ENCODE measurements at places on chromosomes 16 and 17.

GRCh38 chr16:49739381-49739780 is 116.5 kb downstream of the ZNF423 start:
- no peak overlapping the region for H3K27ac ChIP-seq
- DNase-seq = no peak
- no peaks in the 10 kb centered on the region for H3K36me3 ChIP-seq
- H3K4me3 ChIP-seq = no peak overlapping the region
- no peaks in the 10 kb centered on the region for H3K4me1 ChIP-seq
- no peaks in the 10 kb centered on the region for H3K27me3 ChIP-seq

GRCh38 chr17:46150216-46150963 is 42.8 kb downstream of the KANSL1 start:
- H3K27me3 ChIP-seq = no peaks in the 10 kb centered on the region
- no peak overlapping the region for H3K4me3 ChIP-seq
- H3K36me3 ChIP-seq = no peaks in the 10 kb centered on the region
- DNase-seq = no peak
- H3K27ac ChIP-seq = no peak overlapping the region

- DNase-seq = peak; percentile 41
- H3K27ac ChIP-seq = no peak overlapping the region
- H3K4me3 ChIP-seq = no peak overlapping the region
- no peaks in the 10 kb centered on the region for H3K27me3 ChIP-seq
Measured at GRCh38 chr16:50282010-50282538, 15.7 kb downstream of the ADCY7 start.

DNA sequence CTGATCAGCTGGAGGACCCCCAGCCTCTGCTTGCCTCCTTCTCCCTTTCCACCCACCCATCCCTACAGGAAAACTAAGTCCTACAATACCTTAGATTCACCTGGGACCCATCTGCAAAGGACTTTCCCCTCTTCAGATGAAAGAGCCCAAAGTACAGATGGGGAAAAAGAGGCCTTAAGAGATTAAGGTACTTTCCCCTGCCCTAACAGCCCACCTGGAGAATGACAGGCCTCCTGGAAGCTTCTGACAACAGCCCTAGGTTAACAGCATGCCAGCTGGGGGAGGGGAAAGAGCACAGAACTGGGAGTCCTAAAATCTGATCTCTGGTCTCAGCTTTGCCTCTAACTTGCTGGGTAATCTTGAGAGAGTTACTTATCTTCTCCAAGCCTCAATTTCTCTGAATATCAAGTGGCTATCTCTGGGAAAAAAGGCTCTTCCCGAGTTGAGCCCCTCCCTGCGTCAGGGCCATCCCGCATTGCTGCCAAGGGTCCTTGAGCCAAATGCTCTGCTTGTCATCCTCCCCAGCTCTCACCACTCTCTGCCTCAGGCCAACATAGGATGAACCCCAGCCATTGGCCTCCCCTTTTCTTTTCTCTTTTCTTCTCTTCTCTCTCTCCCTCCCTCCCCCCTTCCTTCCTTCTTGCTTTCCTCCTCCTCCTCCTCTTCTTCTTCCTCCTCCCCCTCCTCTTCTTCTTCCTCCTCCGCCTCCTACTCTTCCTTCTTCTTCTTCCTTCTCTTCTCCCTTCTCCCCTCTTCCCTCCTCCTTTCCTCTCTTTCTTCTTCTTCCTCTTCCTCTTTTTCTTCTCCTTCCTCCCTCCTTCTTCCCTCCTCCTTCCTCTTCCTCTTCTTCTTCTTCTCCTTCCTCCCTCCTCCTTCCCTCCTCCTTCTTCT is 22.5 kb upstream of the SP6 start:
- no peaks in the 10 kb centered on the region for H3K36me3 ChIP-seq
- no peaks in the 10 kb centered on the region for H3K27me3 ChIP-seq
- peaks cover 36% of the 10 kb centered on the region for H3K4me1 ChIP-seq
- H3K4me3 ChIP-seq = no peak overlapping the region
- no peak for DNase-seq

GRCh38 chr17:68378268-68379176 is 78.8 kb downstream of the WIPI1 start:
- H3K4me1 ChIP-seq = peaks cover 29% of the 10 kb centered on the region
- no peaks in the 10 kb centered on the region for H3K27me3 ChIP-seq
- H3K27ac ChIP-seq = peak overlapping the region; percentile 50
- peak; percentile 80 for DNase-seq

GRCh38 chr17:41406205-41406604 is 8.8 kb upstream of the KRT31 start:
- no peak overlapping the region for H3K27ac ChIP-seq
- no peaks in the 10 kb centered on the region for H3K27me3 ChIP-seq
- H3K4me1 ChIP-seq = peaks cover 4% of the 10 kb centered on the region
- H3K4me3 ChIP-seq = no peak overlapping the region
- H3K36me3 ChIP-seq = no peaks in the 10 kb centered on the region

DNA sequence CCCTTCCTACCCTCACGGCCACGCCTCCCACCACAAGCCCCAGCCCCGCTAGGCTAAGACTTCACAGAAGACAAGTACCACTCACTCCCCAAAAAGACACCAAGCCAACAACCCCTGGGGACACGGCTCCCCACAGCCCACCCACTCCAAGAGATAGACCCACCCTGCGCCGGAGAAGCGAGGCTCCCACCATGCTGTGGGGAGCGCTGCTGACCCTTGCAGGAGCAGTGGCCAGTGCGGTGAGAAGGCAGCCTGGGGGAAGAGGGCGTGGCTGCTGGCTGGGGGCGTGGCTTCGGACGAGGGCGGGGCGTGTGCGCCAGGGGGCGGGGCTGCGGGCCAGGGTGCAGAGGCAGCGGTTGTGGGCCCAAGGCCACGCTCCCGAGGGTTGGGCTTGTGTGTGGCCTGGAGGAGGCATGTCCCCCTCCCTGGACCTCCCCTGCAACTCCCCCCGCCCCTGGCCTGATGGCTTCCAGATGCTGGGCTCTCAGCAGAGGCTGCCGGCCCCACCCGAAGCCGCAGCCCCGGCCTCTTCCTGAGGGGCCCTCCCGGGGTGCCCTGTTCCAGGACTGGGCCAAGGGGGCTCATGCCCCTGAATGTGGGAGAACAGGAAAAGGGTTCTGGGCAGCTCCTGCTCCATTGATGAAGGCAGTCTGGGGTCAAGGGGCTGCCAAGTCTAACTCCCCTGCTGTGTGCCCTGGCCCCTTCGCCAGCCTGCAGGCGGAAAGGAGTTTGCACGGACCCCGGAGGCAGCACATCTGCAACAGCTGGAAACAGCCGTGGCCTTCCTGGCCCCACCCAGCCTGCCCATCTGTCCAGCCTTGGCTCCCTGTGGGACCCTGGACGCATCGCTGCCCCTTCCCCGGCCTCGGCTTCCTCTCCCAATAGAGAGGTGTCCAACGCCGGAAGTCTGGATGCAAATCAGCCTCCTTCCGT is 9.1 kb downstream of the TFAP4 start:
- no peak overlapping the region for H3K4me3 ChIP-seq
- H3K4me1 ChIP-seq = peaks cover 6% of the 10 kb centered on the region
- no peak overlapping the region for H3K27ac ChIP-seq
- H3K36me3 ChIP-seq = peaks cover 2% of the 10 kb centered on the region
- no peaks in the 10 kb centered on the region for H3K27me3 ChIP-seq
- DNase-seq = peak; percentile 41

- no peaks in the 10 kb centered on the region for H3K4me1 ChIP-seq
- no peak overlapping the region for H3K27ac ChIP-seq
- no peaks in the 10 kb centered on the region for H3K27me3 ChIP-seq
- DNase-seq = no peak
- no peaks in the 10 kb centered on the region for H3K36me3 ChIP-seq
Measured at GRCh38 chr17:77358801-77359200, 218.0 kb downstream of the SEC14L1 start.

DNA sequence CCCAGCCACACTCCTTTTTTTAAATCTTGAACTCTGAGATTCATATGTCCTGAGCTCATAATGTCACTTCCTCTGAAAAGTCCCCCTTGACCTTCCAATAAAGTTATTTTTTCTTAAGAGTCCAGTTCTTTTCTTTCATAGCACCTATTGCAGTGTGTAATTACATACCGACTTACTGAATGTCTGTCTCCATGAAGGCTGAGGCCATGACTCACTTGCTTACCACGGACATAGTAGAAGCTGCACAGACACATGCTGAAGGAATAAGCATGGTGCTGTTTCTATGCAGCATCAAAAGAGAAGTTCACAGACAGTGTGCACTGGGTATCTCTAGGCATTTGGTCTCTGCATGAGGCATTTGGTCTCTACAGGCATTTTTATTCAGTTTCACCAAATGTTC is 77.2 kb downstream of the C17orf67 start:
- H3K27ac ChIP-seq = peak overlapping the region; percentile 38
- DNase-seq = peak; percentile 28
- no peaks in the 10 kb centered on the region for H3K27me3 ChIP-seq

GRCh38 chr17:47304186-47304585 is 19.6 kb upstream of the EFCAB13 start:
- H3K36me3 ChIP-seq = no peaks in the 10 kb centered on the region
- H3K4me3 ChIP-seq = no peak overlapping the region
- no peak overlapping the region for H3K27ac ChIP-seq
- H3K27me3 ChIP-seq = no peaks in the 10 kb centered on the region
- no peak for DNase-seq
- H3K4me1 ChIP-seq = peaks cover 11% of the 10 kb centered on the region

GRCh38 chr17:6561446-6561845 is 5.1 kb upstream of the PITPNM3 start:
- H3K4me1 ChIP-seq = peaks cover 4% of the 10 kb centered on the region
- DNase-seq = no peak
- no peaks in the 10 kb centered on the region for H3K36me3 ChIP-seq
- H3K27me3 ChIP-seq = peaks cover 10% of the 10 kb centered on the region
- H3K27ac ChIP-seq = no peak overlapping the region
- no peak overlapping the region for H3K4me3 ChIP-seq

GRCh38 chr16:15856901-15857698 is at the start of gene MYH11:
MYH11 (minus strand) TSS chr16:15857028; CDS start chr16:15838252, 18,776 bp downstream.
- DNase-seq = no peak
- H3K27ac ChIP-seq = no peak within 1 kb of the TSS
- H3K4me1 ChIP-seq = peaks cover 14% of the 10 kb centered on the region
- H3K27me3 ChIP-seq = peaks cover 15% of the 10 kb centered on the region

- no peaks in the 10 kb centered on the region for H3K27me3 ChIP-seq
- peak overlapping the region; percentile 59 for H3K4me3 ChIP-seq
- DNase-seq = peak; percentile 86
- peak overlapping the region; percentile 88 for H3K27ac ChIP-seq
Measured at GRCh38 chr17:80260069-80260535, 550 bp upstream of the RNF213 start.

DNA sequence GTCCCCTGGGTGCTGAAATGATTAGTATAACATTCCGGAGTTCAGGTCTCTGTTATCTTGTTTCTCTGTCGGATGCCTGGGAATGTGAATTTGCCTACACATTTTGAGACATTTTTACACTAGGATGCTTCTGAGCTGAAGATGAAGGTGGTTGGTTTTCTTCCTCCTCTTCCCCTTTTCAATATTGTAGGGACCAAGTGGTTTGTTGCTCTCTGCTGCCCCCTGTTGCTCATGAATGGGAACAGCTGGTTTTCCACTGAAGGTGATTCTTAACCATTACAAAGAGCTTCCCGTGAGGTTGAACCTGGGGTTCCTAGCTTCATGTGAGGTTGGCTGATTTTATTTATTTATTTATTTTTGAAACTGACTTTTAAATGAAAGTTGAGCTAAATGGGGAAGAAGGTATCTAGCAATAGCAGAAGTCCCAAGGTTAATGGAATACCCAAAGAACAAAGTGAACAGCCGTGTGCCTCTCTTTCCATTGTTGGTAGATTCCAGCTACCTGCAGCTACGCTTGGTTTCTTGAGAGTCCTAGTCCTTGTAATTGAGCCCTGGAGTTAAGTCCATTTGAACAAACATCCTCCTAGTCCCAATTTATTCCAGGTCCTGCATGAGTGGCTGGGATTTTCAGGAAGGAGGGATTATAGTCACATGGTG is 983.9 kb upstream of the EEF2KMT start:
- H3K36me3 ChIP-seq = no peaks in the 10 kb centered on the region
- H3K4me3 ChIP-seq = no peak overlapping the region
- DNase-seq = peak; percentile 8
- no peaks in the 10 kb centered on the region for H3K4me1 ChIP-seq
- H3K27ac ChIP-seq = no peak overlapping the region

DNA sequence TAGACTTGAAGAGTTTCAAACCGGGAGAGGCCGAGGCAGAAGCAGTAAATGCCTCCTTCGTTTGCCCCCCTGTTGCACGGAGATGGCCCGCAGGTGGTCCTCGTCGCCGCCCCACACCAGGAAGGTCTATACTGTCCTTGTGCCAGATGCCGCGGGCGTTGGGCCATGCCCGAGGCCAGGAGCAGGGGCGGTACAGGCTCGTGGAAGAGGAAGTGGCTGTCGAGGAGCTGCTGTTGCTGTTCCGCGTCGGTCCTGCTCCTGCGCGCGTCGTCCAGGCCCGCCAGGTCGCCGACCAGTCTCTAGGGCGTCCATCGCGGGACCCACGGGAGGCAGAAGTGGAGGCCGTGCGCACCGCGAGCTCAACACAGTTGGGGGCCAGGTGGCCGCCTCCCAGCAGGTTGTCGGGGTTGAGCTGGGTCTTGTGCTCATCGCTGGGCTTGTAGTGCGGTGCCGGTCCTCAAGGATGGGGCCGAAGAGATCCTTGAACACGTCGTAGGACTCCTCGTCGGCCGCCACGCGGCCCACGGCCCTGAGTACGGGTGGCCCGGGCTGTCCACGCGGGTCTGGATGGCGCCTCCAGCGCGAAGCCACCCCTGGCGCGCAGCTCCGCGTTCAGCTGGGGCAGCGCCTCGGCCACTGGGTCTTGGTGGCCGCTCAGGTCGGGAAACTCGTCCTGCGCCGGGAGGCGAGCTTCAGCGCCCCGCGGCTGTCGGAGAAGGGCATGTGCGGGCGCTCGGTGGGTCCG is 13.1 kb upstream of the C16orf87 start:
- H3K4me3 ChIP-seq = no peak overlapping the region
- DNase-seq = no peak

DNA sequence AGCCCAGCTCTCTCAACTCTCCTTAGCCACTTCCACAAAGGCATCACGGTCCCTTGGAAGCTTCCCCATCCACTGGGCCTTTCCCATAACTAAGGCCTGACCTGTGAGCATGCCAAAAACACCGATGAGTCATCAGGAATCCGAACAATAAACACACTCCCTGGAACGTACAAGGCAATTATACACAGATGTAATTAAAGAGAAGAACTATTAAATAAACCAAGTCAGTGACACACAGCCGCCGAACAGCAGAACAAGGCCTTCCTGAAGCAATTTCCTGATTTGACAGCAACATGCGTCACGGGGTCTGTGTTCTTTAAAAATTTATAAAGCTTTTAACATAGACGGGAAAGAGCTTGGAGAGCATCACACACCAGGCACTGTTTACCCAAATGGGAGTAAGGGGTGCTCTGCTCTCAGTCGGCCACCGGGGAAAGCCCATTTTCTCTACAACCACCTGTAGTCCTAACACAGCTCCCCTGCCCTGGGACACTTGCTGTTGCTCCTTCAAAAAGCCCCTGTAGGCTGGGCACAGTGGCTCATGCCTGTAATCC is 29.4 kb downstream of the COG7 start:
- peak; percentile 87 for DNase-seq
- no peaks in the 10 kb centered on the region for H3K4me1 ChIP-seq
- H3K27ac ChIP-seq = no peak overlapping the region
- H3K36me3 ChIP-seq = peaks cover 3% of the 10 kb centered on the region

Data from trophoblast cell (in vitro differentiated cells and primary cell).